CD4-positive, alpha-beta T cell treated with Interleukin-10 for 1 hour (primary cell): ENCODE measurements at places on chromosomes 7 and 10.

DNA sequence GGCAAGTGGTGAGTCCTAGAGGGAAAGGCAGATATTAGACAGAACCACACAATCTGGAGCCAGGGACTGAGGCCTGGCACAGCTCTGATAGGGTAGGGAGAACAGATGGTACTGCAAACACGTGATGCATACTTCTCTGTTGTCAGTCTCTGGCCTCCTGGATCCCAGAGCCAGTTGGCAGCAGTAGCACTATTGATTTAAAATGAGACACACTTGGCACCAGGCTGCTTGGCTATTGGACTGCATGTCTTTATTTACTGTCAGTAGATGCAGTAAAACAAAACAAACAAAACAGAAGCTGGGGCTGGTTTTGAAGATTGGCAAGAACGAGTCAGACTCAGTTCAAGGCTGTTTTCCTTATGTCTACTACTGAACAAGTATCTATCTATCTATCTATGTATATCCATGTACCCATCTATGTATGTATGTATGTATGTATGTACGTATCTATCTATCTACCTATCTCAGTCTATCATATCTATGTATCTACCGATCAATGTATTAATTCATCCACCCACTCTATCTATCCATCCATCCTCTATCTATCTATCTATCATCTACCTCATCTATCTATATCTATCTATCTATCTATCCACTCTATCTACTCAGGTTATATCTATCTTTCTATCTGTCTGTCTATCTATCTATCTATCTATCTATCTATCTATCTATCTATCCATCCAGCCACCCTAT, 23.4 kb upstream of the MGAM2 start:
- no peak for DNase-seq

GRCh38 chr10:55065185-55065584, 264.2 kb upstream of the PCDH15 start:
- DNase-seq: no peak

DNA sequence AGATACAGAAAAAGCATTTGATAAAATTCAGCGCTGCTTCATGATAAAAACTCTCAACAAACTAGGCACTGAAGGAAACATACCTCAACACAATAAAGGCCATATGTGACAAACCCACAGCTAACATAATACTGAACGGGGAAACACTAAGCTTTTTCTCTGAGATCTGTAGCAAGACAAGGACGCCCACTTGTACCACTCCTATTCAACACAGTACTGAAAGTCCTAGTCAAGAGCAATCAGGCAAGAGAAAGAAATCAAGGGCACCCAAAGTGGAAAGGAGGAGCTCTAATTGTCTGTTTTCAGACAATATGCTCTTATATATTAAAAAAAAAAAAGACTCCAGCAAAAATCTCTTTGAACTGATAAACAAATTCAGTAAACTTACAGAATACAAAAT, 13.3 kb downstream of the DIP2C start:
- DNase-seq: no peak

DNA sequence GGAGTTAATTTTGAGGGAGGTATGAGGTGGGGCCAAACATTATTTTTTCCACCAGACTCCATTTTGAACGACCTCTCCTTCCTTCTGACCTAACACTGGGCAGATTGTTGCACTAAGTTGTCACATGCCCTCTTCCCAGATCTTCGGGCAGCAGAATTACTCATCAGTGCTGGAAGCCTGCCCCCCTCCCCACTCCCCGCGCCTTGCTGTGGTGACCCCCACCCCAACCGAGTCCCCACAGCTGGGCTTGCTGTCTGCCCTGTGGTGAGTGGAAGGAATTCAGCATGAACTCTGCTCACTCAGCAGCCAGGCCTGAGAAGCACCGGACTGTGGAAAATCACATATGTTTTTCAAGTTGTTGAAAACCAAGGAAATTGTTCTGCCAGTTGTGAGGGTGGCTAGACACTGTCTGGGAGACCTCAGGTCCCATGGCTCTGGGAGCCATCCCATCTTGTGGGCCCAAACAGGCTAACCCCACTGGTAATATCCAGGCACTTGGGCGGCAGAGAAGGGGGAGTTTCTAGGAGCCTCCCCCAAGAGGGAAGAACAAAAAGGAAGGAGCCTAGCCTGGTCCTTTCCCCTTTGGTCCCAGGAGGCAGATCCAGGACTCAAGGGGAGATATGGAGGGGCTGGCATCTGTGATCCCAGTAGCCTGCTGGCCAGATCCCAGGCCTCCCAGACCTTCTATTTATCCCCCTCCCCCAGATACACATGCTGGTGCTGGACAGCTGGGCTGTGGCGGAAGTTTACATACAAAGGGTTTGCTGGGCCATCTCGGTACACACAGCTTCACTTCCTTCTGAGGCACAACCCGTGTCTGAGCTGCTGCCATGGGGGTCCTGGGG, 3.5 kb upstream of the AEBP1 start:
- DNase-seq: no peak

DNA sequence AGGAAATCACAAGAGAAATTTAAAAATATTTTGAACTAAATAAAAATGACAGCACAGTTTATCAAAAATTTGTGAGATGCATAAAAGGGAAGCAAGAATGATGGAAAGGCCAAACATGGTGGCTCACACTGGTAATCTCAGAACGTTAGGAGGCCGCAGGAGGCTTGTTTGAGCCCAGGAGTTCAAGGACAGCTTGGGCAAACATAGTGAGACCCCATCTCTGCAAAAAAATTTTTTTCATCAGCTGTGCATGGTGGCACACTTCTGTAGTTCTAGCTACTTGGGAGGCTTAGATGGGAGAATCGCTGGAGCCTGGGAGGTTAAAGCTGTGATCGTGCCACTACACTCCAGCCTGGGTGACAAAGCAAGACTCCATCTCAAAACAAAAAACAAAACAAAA, 54.5 kb upstream of the PTPRN2 start:
- DNase-seq: no peak

DNA sequence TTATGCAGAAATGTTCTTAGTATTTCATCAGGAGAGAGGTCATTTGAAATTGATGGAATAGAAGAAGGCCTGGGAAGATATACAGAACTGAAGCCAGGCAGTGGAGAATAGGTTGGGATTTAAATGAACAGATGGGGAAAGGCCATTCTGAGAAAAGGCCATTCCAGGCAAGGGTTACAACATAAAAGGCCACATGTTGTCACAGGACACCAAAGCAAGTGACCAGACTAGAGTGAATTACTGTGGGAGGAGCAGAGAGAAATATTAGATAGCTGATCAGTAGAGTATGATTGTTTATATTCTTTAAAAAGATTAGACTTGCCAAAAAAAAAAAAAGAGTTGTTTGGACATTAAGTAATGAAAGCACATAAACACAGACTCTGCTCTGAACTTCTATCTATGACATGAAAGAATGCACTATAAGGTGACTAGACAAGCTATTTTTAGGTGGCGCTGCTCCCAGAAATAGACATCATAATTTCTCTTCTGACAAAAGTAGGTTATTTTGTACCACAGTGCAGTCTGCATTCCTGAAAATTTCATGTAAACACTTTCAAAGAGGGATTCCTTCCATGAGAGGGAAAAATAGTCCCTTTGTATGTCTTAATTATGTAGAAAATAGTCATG, 55.2 kb upstream of the DKK1 start:
- no peak for DNase-seq

DNA sequence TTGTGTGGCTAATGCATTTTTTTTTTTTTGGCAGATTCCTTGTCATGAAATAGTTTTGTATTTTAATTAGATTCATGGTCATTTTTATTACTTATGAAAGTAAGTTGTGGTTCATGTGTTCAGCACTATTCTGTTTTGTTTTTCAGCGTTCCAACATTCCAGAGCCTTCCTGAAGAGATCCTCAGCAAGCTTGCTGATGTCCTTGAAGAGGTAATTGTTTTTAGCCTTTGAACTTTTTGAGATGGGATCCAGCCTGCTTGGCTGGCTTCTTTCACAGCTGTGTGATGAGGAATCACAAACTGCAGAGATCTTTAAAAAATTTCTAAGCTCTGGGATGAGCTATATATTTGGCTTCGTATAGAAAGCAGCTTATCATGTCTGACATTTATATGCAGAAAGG, 208.0 kb upstream of the CSTF2T start:
- DNase-seq: no peak
